ENCODE measurements at places on chromosomes 7 and 10.
A peak's percentile ranks its signal among the peaks of the same experiment; 100 is the strongest.

DNA sequence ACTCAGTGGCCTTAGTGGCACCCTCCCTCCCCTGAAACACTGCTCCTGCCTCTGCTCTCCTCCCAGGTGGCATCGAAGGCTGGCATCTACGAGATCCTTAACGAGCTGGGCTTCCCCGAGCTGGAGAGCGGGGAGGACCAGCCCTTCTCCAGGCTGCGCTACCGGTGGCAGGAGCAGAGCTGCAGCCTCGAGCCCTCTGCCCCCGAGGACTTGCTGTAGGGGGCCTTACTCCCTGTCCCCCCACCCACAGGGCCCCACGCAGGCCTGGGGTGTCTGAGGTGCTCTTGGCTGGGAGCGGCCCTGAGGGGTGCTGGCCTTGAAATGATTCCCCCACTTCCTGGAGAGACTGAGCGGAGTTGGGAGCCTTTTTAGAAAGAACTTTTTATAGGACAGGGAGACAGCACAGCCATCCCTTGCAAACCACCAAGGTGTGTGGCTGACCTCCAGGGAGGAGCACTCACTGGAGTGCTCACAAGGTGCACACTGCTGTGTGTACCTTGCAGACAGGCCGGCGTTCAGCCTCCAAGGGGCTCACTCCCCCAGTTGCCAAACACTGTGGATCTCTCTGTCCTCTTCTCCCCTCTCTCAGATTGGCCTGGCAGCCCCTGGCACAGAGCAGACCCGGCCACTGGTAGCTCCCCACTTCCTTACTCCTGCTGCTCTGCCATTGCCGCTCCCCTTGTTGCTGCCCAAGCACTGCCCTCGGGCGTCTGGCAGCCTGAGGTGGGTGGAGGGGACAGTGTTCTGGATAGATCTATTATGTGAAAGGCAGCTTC, 35.8 kb downstream of the PRF1 start:
- no peak for DNase-seq

- DNase-seq, result no peak
Measured at GRCh38 chr7:4386190-4386589, 295.9 kb upstream of the FOXK1 start.

- DNase-seq, result no peak
Measured at GRCh38 chr7:66052447-66052846, 23.2 kb upstream of the ASL start.

DNA sequence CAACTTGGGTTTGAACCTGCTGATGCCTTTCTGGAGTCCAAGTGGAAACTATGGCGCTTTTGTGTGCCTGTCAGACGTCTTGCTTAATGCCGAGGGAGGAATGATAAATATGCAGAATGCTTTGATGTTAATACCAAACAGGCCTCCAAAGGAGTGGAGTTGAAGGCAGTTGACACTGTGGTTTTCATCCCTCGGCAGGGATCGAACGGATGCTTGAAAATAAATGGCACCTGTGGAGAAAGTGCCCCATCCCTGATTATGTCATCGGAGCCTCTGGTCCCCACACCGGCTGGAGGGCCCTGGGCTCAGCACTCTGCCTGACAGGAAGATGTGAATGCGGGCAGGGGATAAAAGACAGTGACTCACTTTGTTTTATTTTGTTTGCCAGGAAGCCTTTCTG, 148.7 kb upstream of the GPR26 start:
- DNase-seq, result no peak

GRCh38 chr10:12103802-12104201, 25.7 kb upstream of the SEC61A2 start:
- no peak for DNase-seq

DNA sequence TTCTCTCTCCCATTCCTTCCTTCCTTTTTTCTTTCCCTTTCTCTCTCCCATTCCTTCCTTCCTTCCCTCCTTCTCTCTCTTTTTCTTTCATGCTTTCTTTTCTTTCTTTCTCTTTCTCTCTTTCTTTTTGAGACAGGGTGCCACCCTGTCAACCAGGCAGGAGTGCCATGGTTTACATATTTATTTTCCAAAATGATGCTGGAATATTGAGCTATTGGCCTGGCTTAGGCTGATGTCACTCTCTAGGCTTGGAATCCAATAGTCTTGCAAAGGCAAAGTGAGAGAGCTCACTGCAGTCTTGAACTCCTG, 159.1 kb downstream of the BAMBI start:
- no peak for DNase-seq

GRCh38 chr10:5442990-5443370, 30.6 kb downstream of the NET1 start:
- DNase-seq, result no peak

- DNase-seq, result no peak
Measured at GRCh38 chr10:124194199-124194824, 100.9 kb upstream of the CHST15 start.

- DNase-seq, result no peak
Measured at GRCh38 chr10:86586516-86586915, 64.9 kb upstream of the WAPL start.

GRCh38 chr7:99672573-99672972, 7.2 kb downstream of the CYP3A5 start:
- no peak for DNase-seq

GRCh38 chr10:24851629-24852028, 100.8 kb downstream of the PRTFDC1 start:
- DNase-seq, result no peak

- no peak for DNase-seq
Measured at GRCh38 chr7:148334441-148334956, 256.1 kb upstream of the C7orf33 start.

DNA sequence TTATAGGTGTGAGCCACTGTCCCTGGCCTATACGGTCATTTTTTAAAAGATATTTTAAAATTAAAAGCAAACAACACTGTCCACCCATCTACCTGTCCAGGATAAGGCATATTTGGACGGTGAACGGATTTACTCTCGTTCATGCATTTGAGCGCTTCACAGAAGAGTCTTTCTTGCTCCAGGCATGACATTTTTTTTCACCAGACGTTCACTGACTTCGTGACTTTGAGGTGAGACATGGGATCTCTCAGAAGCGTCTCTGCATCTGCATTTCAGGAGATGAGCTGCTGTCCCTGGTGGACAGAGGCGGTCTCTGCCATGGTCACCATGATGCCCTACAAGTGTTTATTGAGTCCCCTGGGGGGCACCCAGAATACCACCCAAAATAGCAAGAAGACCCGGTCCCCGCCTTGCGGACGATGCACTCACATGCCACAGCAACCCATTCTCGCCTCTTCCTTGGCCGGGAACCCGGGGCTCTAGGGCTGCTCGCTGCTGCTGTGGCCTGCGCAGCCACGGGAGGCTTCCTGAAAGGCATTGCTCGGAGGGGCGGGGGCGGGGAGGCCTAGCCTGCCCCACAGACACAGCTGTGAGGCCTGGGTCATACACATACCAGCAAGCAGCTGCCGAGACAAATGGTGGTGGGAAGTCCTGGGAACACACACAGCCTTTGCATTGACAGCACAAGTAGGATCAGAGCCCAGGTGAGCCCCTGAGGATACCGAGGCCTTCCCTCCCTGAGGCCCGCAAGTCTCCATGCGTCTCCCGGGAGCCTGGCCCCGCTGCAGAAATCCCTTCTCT, 84.4 kb downstream of the RGS10 start:
- no peak for DNase-seq

- no peak for DNase-seq
Measured at GRCh38 chr10:4981722-4982471, 18.7 kb downstream of the AKR1C1 start.

- DNase-seq, result no peak
Measured at GRCh38 chr7:37380831-37381230, 67.8 kb downstream of the ELMO1 start.

- no peak for DNase-seq
Measured at GRCh38 chr10:81479316-81479715, 395.7 kb upstream of the NRG3 start.

- DNase-seq, result peak; percentile 8
Measured at GRCh38 chr7:87059525-87060287, at the start of gene ELAPOR2. Gene ELAPOR2 (minus strand): TSS chr7:87059654. CDS start chr7:87059513, 141 bp downstream.

DNA sequence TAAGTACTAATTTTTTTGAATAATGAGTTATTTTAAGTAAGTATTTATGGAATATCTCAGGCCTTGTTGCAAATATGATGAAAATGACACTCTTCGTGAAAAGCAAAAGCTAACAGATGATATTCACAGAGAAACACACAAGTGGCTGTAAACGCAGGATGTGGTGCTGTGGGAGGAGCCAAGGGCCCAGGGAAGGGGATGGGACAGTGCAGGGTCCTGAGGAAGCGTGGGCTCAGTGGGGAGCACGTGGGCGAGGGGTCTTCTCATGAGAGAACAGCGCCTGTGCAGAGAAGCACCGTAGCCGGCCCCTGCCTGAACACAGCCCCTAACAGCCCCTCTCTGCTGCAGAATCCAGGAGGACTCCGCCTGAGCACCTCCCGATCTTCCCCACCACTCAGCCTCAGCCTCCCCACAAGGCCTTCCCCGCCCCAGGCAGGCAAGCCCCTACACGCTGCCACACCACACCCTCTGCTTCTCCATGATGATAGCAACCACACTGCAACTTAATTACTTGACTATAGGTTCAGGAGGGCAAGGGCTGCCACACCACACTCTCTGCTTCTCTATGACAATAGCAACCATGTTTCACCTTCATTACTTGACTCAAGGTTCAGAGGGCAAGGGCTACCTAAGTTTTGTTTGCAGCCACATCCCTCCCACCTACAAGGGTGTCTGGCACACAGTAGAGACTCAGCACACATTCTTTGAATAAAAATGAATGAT, 152.6 kb upstream of the RNF32 start:
- DNase-seq, result no peak

DNA sequence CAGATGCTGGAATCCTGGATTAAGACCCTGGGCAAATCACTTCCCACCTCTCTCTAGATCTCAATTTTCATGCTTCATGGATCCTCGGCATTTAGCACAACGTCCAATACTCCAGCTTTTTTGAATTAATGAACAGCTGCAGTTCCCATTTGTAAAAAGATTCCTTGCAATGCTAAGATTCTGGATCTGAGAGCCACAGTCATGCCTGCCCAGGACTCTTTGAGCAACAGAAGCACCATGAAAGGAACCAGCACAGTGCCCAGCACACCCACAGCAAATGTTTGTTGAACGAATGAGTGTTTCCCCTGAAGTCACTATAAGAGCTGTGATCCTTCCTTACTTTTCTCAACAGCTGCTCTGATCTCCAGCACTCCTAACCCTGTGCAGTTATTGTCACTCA, 20.8 kb upstream of the DDIT4 start:
- no peak for DNase-seq

DNA sequence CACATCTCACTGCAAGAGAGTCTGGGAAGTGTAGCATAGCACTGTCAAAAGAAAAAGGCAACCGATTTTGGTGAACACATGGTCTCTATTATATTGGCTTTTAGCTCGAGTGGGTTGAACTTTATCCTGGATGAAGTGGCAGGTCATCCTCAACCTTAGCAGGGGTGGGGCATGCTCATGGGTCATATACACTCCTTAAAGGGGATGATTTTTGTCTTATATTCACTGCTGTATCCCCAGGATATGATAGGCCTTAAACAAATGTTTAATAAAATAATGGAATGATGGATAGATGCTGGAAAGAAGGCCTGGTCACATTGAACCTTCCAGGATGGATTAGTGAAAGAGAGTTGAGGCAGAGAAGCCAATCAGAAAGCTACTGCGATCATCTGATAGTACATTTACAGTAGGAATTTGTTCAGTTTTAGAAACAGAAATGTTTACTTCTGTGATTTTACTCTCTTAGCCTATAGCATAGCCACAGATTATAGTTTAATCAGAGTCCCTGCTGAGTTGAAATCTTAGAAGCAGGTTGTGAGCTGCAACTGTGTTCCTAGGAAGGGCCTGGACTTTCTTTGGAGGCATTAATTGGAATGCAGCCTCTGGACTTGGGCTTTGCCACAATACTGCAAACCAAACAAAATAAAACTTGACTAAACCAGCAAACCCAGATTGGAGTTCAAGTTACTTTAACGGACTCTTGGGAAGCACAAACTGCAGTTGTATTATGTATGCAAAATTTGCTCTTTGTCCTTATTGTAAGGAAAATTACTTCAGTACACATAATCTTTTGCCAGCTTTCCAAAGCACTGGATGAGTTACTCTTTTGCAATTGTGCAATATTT, 138.3 kb downstream of the BMPER start:
- no peak for DNase-seq

DNA sequence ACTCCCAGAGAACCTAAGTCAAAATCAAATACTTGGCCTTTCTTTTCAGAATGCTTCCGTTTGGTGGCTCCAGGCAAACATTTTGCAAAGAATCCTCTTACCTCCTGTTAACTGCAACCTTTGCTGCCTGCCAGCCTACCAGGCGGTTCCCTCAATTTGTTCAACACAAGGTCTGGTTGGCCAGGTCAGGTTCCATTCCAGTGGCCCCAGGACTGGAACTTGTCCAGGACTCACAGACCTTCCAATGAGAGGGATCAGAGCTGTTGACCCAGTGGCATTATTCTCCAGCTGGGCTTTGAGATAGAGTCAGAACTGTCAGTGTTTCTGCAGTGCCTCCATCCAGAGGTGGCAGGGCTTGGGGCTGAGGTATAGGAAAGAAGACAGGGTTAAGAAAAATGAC, 137.0 kb downstream of the NEUROD6 start:
- DNase-seq, result no peak

- DNase-seq, result no peak
Measured at GRCh38 chr7:73341877-73342276, 13.9 kb downstream of the FKBP6 start.

DNA sequence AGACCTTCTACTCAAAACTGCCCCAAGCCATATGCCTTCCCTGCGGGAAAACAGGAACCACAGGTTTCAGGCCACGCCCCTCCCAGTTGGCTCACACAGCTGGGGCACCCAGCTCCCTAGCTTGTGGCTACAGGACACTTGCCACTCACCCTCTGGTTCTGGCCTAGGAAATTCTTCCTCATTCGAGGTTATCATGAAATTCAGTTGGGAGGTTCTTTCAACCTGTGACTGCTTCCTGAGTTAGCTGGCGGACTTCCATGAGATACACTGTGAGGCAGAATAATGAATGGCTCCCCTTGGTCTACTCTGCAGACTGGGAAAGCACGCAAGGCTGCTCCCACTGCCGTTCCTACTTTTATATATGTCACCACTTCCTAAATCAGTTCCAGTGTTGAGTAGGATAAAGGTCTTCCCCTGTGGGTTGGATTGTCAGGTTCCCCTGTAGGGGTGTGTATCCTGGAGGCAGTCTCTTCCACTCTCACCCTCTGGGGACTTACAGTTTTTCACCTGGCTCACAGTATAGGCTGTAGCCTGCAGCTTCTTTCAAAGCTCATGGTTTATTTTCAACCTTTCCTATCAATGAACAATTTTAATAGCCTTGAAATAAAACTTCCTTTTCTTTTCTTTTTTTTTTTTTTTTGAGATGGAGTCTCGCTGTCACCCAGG, 37.0 kb downstream of the GPR22 start:
- DNase-seq, result no peak
